ENCODE measurements at places on chromosomes 6 and 20. TPM values are rescaled to one million over a fixed set of nuclear protein-coding genes. Genes with fewer than 3 reads are reported as not detected.

DDX43 gene
- total RNA-seq = 0.33 TPM

MUC22 gene
- total RNA-seq = not detected

CDH26 gene
- 0.50 TPM for total RNA-seq

RBL1 gene
- total RNA-seq = 19.2 TPM

GDAP1L1 gene
- not detected for total RNA-seq

TCP11 gene
- 0.15 TPM for total RNA-seq

GMPR gene
- total RNA-seq = 15.3 TPM

ADGB gene
- total RNA-seq = not detected

TBXT gene
- total RNA-seq = not detected
